Renal cortical epithelial cell (primary cell): ENCODE measurements at places on chromosomes 2 and 18. TPM values are rescaled to one million over a fixed set of nuclear protein-coding genes. Genes with fewer than 3 reads are reported as not detected.

The ASIC4 gene
- not detected in 2 replicates for total RNA-seq

The PMAIP1 gene
- 11.6 and 69.3 TPM in 2 replicates for total RNA-seq

The TUBA3E gene
- not detected in 2 replicates for total RNA-seq

The REG3G gene
- not detected in 2 replicates for total RNA-seq

GRCh38 chr2:160694631-160695030 is 201.0 kb upstream of the RBMS1 start:
- DNase-seq = no peak

- DNase-seq = no peak
These were observed 42.3 kb upstream of the PTPRM start for GRCh38 chr18:7524786-7525185.

- no peak for DNase-seq
These were observed 219.5 kb upstream of the NRP2 start for GRCh38 chr2:205462681-205463345.

DNA sequence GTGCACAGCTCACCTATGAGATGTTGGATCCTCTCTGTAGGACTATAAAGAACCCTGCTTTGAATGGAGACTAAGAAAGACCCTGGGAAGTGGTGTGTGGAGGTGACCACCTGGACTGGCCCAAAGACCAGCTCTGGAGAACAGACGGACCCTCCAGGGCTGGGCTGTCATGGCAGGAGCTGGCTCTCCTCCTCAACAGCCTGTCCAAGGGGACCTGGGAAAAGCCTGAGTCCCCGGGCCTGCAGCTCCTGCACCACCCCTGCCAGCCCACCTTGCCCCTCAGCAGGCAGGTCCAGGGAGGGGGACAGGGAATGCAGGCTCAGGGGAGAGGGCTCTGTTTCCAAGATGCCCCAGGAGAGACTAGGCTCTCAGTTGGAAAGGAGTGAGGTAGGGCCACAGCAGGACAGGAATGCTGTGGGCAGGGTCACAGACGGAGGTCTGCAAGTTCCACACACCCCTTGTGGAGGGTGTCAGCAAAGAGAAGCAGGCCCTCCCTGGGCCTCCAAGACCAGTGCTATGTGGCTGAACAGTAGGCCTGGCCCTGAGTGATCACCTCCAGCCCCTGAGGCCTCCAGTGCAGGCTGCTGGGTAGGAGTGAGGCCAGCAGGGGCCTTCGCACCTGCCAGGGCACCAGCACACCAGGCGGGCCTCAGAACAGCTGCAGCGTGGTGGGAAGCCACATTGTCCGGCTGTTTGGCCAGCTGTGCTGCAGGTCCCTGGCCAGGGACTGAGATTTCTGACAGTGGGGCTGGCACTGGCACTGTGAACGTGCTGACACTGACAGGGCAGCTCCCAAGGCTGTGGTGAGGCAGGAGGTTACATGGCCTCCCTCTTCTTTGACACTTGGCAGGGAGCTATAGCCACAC is 86.4 kb upstream of the OTOS start:
- no peak for DNase-seq

DNA sequence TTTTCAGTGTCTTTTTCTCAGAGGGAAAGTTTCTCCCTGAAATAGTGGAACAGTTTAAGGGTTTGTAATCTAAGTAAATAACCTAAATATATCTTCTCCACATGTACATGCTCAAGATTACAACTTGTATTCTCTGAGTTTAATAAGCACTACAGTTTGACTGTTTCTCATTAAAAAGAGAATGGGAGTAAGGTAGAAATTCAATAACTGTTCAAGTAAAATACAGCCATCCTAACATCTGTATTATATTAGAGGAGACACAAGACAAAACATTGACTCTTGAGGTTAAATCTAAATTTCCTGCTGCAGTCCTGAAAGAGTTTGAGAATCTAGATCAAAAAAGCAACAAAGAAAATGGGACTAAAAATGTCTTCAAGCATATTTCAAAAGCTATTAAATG is 73.0 kb upstream of the ZNF397 start:
- DNase-seq = no peak
